ENCODE measurements at places on chromosomes 11 and 22.
A peak's percentile ranks its signal among the peaks of the same experiment; 100 is the strongest.

GRCh38 chr11:3637201-3637600, 4.6 kb downstream of the ART5 start:
- no peak for DNase-seq

GRCh38 chr11:45026835-45027234, 76.2 kb upstream of the TP53I11 start:
- peak; percentile 24 for DNase-seq

DNA sequence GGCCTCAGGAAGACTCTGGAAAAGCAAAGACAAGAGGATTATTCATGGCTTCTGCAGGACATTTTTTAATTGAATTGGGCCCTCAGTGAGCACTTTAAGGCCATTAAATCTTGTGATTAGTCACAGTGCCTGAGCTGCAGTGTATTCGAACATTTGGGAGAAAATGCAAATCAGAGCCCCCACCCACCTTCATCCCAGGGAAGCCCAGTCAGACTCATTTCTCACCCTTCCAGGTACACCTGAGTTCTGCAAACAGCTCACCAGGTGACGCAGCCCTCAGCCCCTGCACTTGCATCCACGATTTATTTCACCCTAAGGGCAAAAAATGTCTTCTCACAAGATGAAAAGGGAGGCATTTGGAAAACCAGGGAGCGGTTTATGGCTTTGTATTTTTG, 128.7 kb downstream of the MPPED1 start:
- no peak for DNase-seq

- DNase-seq = no peak
Measured at GRCh38 chr11:46914910-46915309, 3.4 kb downstream of the LRP4 start.

- no peak for DNase-seq
Measured at GRCh38 chr11:16034074-16034473, 322.3 kb downstream of the SOX6 start.

DNA sequence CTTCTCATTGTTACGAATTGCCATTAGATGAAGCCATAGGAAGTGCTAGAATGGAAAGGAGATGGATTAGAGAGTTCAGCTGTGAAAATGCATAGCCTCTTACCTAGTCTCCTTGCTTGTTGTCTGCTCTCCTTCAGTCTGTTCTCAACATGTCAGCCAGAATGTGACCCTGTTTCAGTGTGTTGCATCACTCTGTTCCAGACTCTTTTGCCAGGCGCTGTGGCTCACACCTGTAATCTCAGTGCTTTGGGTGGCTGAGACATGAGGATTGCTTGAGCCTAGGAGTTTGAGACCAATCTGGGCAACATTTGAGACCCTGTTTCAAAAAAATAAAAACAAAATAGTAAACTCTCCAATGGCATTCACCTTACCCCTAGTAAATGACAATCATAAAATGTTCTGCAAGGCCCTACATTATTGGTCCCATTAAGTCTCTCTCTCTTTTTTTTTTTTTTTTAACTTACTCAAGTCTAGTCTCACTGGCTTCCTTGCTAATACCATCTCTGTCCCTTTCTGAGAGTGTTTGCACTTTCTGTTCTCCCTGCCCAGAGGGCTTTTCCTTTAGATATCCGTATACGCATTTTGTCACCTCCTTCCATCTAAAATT, 39.4 kb downstream of the CYP2R1 start:
- no peak for DNase-seq

GRCh38 chr22:37462983-37463382, 23.2 kb downstream of the MFNG start:
- no peak for DNase-seq

GRCh38 chr22:48840112-48840949, 987.3 kb downstream of the BRD1 start:
- DNase-seq = no peak

- peak; percentile 93 for DNase-seq
Measured at GRCh38 chr22:35349368-35349703, 31.6 kb upstream of the HMOX1 start.

GRCh38 chr11:101334581-101334980, 205.0 kb upstream of the PGR start:
- no peak for DNase-seq

- DNase-seq = no peak
Measured at GRCh38 chr22:32957200-32957803, 100.9 kb downstream of the SYN3 start.

GRCh38 chr11:130166457-130166784, 6.8 kb downstream of the ST14 start:
- DNase-seq = peak; percentile 71

DNA sequence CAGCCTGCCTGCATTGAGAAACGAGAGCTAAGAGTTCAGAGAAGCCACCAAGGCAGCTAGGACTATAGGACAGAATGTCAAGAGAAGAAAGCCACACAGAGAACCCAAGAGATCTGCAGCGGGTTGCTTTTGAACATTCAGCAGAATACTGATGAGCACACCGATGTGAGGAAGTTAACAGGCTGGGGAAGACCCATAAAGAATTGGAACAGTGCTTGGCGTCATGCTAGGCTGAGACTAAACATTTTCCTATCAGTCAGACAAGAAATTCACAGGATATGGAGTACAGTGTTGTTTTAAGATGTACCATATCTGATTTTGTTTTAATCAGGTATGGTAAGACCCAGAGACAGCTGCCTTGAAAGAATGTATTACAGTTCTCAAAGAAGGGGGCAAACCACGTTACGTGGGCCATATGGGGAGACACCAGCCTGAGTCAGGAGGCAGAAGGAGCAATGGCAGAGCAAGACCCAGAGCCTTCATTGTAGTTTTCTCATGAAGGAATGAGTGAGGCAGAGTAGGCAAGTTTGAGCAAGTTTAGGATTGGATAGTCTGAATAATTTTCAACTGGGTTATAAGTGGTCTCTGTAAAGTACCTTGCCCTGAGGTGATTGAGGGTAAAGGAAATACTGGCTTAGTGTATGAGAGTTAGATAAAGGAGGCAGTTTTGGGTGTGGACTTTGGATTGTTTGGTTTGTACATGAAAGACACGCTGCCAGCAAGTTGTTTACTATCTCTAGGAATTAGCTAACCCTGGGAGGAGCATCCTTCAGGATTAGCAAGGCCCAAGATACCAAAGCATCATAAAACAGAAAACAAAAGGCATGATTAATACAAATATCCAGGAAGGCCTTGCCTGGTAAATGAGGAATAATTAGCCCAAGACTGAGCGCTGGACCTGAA, 14.3 kb downstream of the LRRC75B start:
- no peak for DNase-seq

GRCh38 chr22:38273135-38273826, 471 bp upstream of the TMEM184B start:
- DNase-seq = peak; percentile 50

- DNase-seq = no peak
Measured at GRCh38 chr11:69213316-69213715, 57.6 kb downstream of the SMIM38 start.

- DNase-seq = no peak
Measured at GRCh38 chr11:79720115-79720514, 279.3 kb upstream of the TENM4 start.

GRCh38 chr22:26122920-26123468, 46.3 kb upstream of the SEZ6L start:
- DNase-seq = peak; percentile 18

DNA sequence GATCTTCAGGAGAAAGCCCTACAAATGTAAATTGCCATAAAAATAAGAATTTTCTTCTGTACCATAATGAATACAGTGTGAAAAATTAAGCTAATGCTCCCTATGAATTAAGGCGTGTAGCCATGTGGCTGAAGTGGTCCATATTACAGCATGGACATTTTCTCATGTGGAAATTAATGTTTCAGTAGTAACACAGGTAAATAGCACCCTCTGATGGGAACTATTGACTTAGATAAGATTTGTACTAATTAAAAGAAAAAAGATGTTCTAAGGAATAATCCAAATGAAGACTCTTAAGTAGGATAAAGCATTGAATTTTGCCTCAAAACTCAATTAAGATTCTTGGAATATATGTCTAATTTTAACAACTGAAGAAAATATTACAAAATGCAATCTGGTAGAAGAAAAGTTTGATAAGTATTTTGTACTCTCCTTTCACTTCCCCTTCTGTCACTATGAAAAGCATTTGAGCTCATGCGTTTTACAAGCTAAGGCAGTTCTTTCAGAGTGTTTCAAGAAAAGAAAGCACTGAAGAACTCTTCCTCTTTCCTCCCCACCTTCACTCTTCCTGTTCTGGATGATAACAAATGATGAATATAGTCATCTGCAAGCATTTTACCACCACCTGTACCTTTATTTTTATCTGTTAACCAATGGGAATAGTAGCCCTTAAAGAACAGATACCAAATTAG, 9.9 kb upstream of the OR8D2 start:
- no peak for DNase-seq

- no peak for DNase-seq
Measured at GRCh38 chr22:49141761-49142160, 685.9 kb downstream of the BRD1 start.

DNA sequence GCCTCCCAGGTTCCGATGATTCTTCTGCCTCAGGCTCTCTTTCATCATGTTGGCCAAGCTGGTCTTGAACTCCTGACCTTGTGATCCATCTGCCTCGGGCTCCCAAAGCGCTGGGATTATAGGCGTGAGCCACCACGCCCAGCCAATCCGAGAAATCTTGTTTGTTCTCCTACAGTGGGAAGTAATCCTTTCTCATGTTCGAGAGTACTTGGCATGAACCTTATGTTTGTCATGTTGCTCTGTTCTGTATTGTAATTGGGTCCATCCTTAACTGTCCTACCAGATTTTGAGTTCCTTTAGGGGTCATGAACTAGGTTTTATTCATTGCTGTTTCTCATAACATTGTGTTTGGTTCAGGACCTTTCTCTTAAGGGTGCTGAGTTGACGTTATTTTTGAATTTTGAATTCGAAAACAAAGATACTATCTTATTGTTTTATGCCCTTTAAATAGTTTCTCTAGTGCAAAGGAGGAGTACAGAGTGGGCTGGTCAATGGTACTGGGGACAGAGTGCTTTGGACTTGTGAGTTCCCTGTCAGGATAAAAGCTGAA, 113.4 kb upstream of the RRM1 start:
- DNase-seq = no peak

DNA sequence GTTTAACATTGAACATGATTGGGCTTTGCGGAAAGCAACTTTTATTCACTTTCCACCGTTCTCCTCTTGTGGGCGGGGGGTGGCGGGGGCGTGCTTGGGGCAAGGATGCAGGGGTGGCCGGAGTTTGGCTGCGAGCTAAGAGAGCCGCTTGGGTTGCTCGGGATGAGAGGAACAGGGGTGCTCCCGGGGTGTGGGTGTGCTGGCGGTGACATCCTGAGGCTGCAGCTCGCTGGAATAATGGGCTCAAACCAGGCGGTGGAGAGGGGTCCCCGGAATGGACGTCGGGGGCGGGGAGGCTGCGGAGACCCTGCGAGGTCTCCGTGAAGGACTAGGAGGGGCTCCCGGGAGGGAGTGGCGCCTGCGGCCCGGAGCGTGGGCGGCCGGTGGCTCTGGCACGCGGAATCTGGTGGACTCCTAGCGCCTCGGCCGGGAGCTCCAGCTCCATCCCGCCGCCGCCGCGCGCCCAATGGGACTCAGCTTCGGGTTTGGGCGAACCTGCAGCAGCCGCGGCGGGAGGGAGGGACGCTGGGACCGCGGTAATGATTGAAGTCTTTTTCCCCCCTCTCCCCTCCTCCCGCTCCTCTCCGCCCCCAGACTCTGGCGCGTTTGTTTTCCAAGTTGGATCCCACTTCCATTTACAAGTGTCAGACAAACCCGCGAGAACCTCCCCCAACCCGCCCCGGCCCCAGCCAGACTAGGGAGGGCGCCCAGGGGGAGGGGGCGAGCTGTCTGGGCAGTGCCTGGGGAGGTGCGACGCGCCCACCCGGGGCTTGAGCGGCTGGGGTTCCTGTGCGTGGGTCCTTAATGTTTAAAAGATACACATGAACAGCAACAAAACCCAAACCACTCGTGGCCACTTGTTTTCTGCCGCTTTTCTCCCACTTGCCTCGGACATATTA, 2.0 kb downstream of the FAT3 start:
- DNase-seq = no peak
